ENCODE measurements at places on chromosomes 4 and X. TPM values are rescaled to one million over a fixed set of nuclear protein-coding genes. Genes with fewer than 3 reads are reported as not detected.

HTR2C gene
- not detected for total RNA-seq

GRCh38 chrX:29229802-29230201 is 642.6 kb downstream of the IL1RAPL1 start:
- DNase-seq: no peak

GRCh38 chrX:46152756-46153155 is 392.5 kb downstream of the ZNF674 start:
- DNase-seq: no peak

GRCh38 chr4:150006197-150006596 is 72.0 kb upstream of the DCLK2 start:
- DNase-seq: no peak

DNA sequence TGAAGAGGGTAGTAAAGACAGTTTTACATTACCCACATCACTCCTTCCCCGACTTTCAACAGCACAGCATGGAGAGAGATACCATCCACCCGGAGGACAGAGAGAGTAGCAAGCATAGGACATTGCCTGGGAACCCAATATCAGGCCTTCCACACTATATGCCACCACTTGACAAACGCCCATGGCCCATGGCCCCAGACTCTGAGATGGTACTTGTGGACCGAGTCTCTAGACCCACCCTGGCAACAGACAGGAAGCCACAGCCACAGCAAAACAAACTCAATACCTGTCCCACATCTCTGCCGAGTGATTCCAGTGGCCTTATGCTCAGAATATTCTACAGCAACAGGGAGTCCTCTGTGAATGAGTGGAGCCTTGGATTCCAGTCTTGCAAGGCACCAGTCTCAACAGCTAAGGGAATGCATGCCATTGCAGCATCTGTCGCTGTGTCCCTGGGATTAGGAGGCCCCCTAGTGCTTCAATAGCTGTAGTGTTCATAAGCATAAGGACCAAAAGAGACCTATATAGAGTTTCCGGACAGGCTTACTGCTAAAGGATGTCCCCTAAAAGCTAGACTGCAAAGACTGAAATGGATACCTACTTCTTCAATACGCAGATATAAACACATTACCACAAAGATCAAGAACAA is 14.7 kb upstream of the CT55 start:
- DNase-seq: no peak
